ENCODE measurements at places on chromosomes 11 and 22.

DNA sequence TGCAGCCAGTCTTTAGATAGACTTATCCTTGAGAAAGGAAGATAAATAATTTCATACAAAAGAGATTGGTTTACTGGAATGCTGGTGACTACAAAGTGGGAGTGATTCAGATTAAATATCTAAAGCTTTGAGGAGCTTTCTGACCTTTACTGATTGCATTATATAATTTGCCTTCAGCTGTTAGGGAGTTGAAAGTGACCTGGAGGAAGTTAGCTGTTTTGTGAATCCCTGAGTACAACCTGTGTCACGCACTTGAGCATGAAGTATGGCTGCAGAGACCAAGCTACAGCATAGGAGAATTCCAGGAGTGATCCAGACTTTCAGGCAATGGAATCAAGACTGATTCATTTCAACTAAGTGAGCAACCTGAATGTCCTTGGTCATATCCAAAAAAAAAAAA, 1848.3 kb upstream of the RAG2 start:
- DNase-seq, result no peak

DNA sequence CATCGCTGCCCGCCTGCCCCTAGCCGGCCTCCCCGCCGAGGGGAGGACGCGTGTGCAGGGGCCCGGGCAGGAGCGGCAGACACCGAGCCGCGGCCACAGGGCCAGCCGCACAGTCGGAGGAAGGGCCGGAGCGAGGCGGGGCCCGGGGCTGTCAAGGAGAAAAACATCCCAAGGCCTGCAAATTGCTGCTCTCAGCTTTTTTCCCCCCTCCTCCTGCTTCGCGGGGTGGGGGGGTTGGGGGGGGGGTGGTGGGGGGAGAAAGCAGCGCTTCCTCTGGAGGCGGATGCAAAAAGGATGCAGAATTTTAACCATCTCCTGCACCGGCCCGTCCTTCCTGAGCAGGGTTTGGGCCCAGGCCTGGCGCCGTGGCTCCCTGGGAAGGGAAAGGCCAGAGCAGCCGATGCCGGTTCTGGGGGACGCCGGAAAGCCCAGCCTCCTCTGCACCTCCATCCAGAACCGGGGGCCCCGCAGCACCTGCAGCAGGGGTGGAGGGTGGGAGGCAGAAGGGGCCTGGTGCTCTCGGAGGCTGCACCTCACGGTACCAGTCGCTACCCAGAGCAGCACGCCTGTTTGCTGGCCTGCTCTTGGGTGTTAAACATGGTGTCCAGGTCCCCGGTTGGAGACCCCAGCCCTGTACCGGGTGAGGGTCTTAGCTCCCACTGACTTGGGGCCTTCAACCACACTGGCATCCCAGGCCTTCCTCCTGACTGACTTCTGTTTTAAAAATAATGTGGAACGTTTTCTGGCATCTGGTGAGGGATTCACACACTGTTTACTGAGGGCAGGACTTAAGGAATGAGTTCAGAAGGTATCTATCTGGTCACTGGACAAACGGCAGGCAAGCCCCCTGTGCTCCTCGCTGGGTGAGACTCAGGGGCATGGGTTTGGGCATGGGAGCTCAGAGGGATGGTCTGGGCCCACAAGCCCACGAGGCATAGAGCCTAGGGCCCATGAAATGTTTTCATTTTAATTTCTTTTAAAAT, 77.4 kb upstream of the WNT7B start:
- DNase-seq, result no peak

- DNase-seq, result no peak
Observed at GRCh38 chr11:115324581-115325432, 179.4 kb downstream of the CADM1 start.

DNA sequence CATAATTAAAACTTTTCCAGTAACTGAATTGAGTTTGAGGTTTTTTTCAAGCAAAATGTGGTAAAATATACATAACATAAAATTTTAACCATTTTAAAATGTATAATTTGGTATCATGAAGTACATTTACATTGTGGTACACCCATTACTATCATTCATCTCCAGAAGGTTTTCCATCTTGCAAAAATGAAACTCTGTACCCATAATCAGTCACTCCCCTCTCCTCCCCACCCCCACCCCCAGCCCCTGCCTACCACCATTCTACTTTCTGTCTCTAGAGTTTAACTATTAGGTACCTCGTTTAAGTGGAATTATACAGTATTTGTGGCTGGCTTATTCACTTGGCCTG, 63.7 kb downstream of the MICAL2 start:
- DNase-seq, result no peak

DNA sequence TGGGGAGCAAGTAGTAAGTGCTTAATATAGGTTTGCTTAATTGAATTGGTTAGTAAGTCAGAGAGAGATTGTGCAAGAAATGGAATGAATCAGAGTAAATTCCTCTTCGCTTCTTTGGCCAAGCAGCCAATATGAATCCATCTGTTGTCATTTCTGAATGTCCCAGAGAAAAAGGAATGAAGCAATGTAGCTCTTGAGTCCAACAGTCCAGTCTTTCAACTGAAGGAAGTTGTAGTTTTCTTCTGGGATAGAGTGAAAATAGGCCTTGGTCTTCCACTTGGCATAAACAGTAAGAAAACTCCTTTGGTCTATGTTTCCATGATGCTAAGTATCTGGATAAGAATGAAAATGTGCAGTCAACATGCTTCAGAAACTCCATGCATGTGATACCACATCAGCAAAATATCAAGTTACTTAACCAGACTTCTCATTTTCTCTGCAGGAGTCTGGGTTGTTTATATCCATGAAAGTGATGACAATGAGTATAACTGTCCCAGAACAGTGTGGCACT, 1.8 kb upstream of the FIBIN start:
- no peak for DNase-seq

GRCh38 chr11:27414644-27415043, 51.6 kb upstream of the CCDC34 start:
- no peak for DNase-seq

DNA sequence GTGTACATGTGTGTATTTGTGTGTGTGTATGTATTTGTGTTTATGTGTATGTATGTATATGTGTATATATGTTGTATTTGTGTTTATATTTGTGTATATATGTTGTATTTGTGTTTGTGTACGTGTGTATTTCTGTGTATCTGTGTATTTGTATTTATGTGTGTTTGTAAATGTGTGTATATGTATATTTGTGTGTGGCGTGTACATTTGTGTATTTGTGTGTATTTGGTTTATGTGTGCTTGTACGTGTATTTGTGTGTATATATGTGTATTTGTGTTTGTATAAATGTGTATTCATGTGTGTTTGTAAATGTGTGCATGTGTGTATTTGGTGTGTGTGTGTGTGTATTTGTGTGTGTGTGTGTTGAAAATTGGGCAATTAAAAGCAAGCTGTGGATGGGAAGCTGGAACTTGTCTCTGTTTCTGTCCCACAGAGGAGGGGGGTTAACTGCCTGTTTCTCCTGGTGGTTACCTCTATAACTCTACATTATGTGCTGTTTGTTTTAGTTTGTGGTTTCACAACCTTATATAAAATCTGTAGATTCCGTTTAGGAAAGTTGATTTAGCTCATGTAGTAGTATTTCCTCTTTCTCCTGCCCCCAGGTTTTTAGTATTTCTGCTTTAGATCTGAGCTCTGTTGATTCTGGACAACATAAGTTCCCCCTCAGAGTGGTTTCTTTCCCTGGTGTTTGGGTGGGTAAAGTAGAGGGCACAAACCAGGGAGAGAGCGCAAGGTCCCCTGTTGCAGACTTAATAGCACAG, 28.9 kb downstream of the AP2A2 start:
- DNase-seq, result no peak

DNA sequence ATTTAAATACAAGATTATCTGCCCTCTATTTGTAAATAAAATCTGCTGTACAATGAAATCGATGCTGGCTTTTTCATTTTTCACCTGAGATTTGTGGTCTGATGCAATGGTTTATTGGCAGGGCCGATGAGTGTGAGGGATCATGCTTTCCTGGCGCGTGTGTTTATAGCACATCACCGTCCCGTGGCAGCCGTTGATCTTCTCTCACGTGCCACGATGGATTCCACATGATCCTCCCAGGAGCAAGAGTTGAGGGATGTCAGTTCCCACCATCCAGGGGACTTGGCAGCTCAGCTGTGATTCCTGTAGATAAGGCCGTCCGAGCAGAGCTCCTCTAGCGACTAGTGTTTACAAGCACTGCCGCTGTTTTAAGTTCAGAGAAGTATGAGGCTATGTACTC, 213.7 kb downstream of the TBC1D22A start:
- DNase-seq, result no peak

GRCh38 chr22:17952273-17952801, 72.0 kb downstream of the MICAL3 start:
- no peak for DNase-seq

DNA sequence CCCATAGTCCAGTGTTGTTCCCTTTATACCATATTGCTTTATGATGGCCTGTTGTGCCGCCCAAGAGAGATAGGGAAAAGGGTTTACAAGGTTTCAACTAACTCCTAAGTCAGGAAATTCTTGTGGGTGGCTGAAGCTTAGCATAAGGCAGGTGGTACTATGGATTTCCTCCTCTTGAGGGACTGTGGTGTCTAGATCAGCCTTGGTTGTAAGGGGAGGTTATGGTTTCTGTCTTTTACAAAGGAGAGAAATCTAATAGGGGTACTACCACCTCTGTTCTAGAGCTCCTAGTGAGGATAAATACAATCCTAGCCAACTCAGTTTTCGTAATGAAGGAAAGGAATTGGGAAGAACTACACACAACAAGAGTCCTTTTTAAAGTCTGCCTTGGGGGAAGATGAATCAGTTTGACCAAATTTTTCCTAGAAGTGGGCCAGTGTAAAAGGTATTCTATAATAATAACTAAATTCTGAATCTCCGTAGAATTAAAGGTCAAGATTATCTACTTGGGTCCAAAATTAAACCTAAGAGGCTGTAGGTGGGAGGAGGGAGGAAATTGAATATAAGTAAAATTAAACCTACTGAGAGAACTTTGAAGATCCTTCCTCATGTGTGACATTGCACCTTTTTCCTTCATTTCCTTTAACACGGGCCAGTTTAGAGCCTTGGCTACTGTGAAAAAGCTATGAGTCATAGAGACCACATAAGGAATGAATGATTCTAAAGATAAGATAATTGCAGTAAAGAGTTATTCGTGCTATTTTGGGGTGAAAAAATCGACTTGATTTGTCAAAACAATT, 17.2 kb downstream of the DLAT start:
- DNase-seq, result no peak

GRCh38 chr11:24391167-24391566, 105.7 kb upstream of the LUZP2 start:
- no peak for DNase-seq

- no peak for DNase-seq
Observed at GRCh38 chr11:117829369-117829725, 4.8 kb upstream of the FXYD2 start.

GRCh38 chr11:70141486-70142220, 61.4 kb upstream of the FADD start:
- DNase-seq, result no peak

GRCh38 chr11:64876229-64876750, 2.1 kb downstream of the EHD1 start:
- no peak for DNase-seq

DNA sequence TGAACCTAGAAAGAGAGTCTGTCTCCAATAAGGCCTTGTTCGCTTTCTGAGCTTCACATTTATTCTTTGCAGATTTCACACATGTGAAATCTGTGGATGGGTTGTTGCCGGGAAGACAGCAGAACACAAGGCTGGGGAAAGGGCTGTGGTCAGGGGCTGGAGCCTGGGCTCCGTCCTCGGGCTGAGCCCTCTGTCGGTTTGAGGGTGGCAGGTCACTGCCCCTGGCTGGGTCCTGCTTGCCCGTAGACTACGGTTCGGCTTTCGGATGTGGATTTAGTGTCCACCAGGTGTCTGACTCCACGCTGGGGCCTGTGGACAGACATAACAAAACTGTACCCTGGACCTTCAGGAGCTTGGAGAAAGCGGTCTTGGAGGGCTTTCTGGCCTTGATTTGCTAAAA, 117.0 kb upstream of the ALX4 start:
- no peak for DNase-seq

GRCh38 chr11:96486890-96487611, 97.2 kb downstream of the JRKL start:
- DNase-seq, result no peak

- DNase-seq, result no peak
Observed at GRCh38 chr11:1472180-1473005, 14.2 kb downstream of the MOB2 start.

DNA sequence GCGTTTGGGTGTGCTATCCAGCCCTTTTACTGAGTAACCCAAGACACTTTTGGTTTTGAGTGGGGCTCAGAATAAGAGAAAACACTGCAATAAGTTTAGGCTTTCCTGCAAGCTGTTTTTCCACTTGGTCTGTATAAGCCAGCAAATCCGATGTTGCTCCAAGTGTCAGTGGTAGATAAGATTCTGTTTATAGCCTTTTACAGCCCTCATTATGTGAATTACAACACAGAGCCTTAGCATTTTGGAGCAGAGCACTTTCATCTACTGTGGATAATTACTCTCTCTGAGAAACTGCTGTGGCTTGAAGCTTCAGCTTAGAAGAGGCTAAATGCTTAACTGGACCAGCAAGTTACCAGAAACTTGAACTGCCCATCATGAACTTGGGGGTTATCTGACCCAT, 601.1 kb downstream of the JRKL start:
- no peak for DNase-seq

GRCh38 chr22:22835771-22836291, 51.8 kb upstream of the IGLL5 start:
- no peak for DNase-seq

DNA sequence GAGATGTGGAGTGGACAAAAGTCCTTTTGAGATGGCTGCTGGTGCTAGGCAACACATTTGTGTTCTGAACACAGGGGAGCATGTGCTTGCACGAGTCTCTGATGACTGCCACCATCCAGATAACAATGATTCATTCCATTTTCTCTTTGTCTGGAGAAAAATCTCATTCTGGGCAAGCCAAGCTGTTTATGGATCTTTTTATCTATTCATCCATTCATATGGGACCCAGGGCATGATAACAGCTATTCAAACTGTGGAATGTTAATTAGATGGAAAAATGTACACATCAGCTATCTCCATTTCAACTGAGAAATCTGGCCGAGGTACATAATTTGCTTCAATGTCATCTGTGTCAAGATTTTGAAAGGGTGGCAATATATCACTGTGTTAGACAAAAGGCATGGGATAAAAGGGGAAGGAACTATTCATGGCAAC, 117.5 kb upstream of the ZBED5 start:
- DNase-seq, result no peak

- DNase-seq, result no peak
Observed at GRCh38 chr22:29799217-29799680, 32.1 kb downstream of the UQCR10 start.

GRCh38 chr11:33585586-33586209, 114.9 kb downstream of the C11orf91 start:
- no peak for DNase-seq

GRCh38 chr11:72776844-72777754, 16.7 kb downstream of the STARD10 start:
- DNase-seq, result no peak
